ENCODE measurements at places on chromosomes 7 and 10.

DNA sequence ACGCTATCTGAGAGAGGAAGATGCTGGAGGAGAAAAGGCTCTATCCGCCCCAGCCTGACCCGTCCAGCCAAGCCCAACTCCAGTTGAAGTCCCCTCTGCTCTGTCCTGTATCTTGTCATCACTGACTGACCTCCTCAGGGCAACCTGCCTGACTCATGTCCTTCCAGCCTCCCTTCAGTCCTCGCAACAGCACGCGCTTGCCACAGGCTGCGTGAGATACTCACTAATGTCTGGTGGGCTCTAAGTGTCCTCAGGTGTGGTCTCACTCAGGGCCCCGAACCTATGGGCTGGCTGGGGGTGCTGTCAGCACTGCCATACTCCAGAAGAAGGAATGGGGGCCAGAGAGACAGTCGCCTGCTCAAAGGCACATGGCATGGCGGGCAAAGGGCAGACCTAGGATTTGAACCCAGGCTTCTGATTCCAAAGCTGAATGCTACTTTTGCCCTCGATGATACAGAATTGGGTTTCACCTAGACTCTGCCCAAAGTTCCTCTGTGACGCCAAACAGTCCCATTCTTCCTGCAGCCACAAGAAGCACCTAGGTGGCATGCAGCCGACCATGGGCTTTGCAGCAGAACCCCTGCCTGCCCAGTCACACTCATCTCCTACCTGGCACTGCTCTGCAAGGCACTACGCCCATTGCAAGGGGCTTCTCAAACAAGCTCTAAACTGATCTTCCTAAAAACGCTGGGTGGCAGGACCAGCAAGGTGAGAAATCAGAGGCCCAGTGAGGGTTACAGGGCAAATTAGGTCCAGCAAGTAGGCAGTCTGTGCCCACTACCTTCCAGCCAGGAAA, 8.5 kb downstream of the FAM53B start:
- DNase-seq: no peak

- no peak for DNase-seq
These were observed 54.2 kb upstream of the GDF10 start for GRCh38 chr10:47245731-47246350.

DNA sequence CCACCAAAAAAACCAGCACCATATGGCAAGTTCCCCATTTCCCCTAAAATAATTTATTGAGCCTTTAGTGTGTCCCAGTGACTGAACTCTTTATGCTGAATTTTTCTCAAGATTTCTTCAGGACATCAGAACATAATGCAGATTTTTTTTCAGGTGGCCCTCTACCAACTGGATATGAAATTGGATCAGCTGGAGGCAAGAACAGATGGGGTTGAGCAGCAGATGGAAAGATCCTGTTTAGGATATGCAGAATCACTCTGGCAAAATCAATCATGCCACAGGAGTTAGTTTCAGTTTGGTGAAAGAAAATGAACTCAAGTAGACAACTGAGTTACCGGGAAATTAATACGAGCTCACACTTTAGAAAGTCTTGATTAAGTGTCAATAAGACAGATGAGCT, 761.5 kb upstream of the C7orf33 start:
- DNase-seq: no peak

- no peak for DNase-seq
These were observed 284.4 kb downstream of the IPMK start for GRCh38 chr10:57983281-57983791.

GRCh38 chr7:137846827-137847567, at the start of gene DGKI:
DGKI (minus strand) TSS chr7:137846974.
- no peak for DNase-seq

GRCh38 chr10:70742537-70743429, 42.4 kb downstream of the TBATA start:
- no peak for DNase-seq

- no peak for DNase-seq
These were observed 86.2 kb downstream of the PLXDC2 start for GRCh38 chr10:19902456-19902855.

All from ACHN (cell line).